ENCODE measurements at places on chromosomes 5 and 9. TPM values are rescaled to one million over a fixed set of nuclear protein-coding genes. Genes with fewer than 3 reads are reported as not detected.

DNA sequence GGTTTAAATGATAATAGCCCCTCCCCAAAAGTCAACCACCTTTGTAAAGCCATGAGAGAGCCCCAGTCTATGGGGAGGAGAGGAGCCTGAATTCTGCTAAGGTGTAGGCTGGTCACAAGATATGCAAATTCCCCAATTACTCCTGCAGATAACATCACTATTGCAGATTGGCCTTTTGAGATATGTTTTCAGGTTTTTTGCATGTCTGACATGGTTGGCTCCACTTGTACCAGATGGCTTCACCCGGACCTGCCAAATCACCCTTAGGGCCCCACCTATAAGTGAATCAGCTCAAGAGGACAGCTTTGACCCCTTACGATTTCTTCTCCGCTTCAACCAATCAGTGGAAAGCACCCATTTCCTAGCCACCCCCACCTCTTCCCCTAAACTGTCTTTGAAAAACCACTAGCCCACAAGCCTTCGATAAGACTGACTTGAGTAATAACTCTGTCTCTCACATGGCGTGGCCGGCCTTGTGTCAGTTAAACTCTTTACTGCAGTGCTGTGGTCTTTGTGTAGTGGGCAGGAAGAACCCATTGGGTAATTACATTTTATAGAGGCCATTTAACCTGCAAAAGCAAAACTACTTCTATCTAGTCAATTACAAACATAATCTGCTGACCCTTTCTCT lies 69.7 kb downstream of the PRLR start:
- DNase-seq = no peak

- peak; percentile 70 for DNase-seq
These were observed 8.9 kb upstream of the FBXO38 start for GRCh38 chr5:148374690-148375360.

- DNase-seq = no peak
These were observed 51.7 kb downstream of the LPAR1 start for GRCh38 chr9:110986529-110986928.

DNA sequence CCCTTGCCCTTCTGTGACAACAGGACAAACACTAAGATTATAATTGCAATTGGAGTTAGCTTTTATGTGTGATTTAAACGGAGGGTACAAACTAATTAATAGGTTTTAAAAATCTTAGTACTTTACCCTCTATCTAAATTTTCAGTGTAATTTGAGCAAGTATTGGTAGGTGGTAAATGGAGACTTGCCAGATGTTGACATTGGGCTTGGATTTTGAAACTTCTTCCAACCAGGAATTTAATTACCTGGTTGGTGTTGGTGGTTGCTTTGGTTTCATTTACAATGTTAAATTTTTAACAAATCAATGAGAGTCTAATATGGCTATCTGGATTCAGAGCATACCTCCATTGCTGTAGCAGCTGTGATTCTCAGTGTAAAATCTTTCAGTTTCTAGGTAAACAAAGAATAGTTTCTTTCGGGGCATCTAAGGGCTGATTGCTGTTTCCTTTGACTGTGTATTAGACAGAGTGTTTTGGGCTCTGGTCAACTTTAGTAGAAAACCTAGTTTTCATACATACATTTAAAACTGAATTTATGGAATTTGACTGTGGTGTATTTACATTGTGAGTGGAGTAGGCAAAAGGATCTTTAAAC lies 1.9 kb downstream of the DAPK1 start:
- DNase-seq = no peak

- peak; percentile 43 for DNase-seq
These were observed 20.5 kb downstream of the EQTN start for GRCh38 chr9:27276193-27277030.

GRCh38 chr9:5305741-5306140 lies 1.2 kb upstream of the RLN2 start:
- no peak for DNase-seq

NUTM2F gene
- not detected for total RNA-seq

NXNL2 gene
- total RNA-seq = not detected

ZNF354C gene
- total RNA-seq = 1.1 TPM

SMIM33 gene
- not detected for total RNA-seq

TMEM215 gene
- total RNA-seq = not detected

ZBED3 gene
- 3.3 TPM for total RNA-seq
